Activated CD8-positive, alpha-beta memory T cell treated with anti-CD3 and anti-CD28 coated beads for 4 hours (primary cell): ENCODE measurements at places on chromosomes 12 and 14.

DNA sequence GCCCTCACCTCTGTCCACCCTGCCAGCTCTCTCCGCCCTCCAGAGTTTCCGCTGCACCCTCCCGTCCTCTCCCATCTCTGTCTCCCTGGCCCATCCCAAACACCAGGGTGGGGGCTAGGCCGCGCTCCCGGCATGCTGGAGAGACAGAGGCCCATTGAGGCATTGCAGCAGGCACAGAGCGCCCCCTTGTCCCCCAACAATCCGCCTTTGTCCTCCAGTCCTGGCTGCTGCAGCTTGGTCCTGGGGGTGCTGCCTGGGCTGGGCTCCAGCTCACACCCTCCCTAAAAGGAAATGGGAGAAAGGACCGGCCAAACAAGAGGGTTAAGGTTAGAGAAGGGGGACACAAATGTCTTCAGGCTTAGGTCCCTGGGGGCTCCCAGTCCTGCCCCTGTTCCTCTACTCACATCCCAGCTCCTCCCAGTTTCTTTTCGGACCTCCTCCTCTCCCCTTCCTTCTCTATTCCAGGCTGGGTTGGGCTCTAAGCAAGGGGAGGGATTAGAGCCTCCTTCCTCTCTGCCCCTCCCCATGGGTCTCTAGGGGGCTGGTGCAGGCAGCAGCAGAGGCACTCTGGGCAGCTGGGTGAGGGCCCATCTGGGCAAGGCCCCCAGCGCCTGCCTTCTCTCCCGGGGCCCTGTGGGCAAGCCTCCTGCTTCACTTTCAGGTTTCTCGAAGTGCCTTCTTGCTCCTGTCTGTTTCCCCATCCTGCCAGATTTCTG lies at the start of gene CMTM5:
Gene CMTM5 (plus strand): TSS at position 565 of the 716 bp plus-strand sequence. CDS start 206 bp downstream, outside the sequence.
- no peak for DNase-seq

- DNase-seq, result no peak
Observed at GRCh38 chr12:30045171-30045570, 261.4 kb upstream of the TMTC1 start.

DNA sequence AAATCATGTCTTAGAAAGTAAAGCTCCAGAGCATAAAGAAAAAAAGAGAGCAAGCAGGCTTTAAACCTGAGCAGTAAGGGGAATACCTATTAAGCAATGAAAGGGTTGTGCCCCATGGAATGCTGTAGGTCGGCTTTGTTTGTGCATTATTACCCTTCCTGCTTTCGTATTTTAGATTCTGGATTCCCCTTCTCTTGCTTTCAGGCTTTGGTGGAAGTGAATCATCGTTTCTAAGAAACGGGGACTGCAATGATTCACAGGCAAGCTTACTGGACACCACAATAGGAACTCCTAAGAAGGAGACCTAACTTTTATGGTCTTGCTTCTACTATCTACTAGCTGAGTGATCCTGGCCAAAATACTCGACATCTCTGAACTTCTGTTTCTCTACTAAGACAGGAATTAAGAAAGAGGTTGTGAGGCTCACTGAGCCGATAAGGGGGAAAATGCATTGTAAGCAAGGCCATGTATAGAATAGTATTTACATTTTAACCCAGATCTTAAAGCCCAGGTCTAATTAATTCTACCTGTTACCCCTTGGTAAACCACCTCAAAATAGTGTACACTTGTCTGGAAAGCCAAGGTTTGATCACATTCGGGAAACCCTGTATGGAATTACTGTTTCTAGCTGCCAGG lies 1.2 kb upstream of the BMAL2 start:
- DNase-seq, result no peak

- no peak for DNase-seq
Observed at GRCh38 chr12:7016958-7017571, 1.2 kb downstream of the LPCAT3 start.

DNA sequence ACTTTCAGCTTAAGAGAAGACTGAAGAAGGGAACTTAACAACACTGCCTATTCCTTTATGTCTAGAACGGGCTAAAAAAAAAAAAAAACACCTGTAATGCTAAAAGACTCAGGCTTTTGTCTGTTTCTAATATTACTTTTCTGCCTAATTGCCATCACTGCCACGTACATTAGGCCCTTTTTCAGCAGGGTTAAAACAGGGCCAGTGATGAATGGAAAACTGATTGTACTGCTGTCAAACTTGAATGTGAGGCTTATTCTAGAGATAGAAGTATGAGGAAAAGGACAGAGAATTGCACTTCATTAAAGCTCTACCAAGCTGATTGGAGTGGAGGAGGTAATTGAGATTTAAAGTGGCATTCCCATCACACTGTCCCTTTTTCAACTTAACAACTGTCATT lies 535.8 kb downstream of the PRKD1 start:
- no peak for DNase-seq

DNA sequence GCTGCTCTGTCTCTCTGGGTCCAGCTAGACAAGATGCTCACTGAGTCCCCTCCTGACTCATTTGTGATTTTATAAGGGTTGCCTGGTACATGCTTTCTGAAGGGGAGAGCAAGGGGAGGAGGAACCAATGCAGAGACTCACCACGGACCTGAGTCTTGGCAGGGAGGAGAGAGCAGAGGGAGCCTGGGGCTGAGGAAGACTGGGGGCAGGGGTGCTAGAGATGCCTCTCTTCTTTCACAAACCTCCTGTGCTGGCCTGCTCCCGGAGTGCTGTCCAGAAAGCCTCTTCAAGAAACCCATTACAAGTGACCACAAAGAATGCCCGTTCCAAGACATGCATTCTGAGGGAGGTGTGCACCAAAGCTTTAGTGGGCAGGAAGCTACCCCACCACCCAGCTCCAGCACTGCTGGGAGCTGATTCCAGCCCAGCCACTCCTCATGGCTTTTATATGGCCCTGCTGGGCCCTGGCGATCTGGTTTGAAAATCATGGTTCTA lies 33.1 kb upstream of the DICER1 start:
- no peak for DNase-seq

- DNase-seq, result no peak
Observed at GRCh38 chr12:72277415-72277814, 5.2 kb downstream of the TRHDE start.

- no peak for DNase-seq
Observed at GRCh38 chr12:92641291-92641690, 61.5 kb upstream of the PLEKHG7 start.
